Glutamatergic neuron (in vitro differentiated cells): ENCODE measurements at places on chromosomes 11 and 22.

- no peak for DNase-seq
These were observed 16.2 kb downstream of the FGF3 start for GRCh38 chr11:69803022-69803421.

DNA sequence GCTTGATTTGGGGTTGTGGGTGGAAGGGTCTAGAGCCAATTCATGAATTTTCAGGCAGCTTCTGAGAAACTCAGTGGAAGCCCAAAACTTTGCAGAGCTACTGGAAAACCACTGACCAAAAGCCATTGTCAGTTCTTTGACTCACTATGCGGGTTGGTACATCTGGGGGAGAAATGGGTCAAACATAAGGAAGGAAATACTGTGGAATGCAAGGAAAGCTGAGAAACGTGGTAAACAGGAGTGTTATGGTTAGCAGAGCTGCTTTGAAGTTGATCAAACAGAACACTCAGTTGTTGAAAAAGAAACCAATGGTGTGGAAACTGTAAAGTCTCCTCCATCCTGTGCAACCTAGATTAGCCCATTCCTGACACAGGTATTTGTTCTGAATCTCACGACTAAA lies 6.3 kb upstream of the ABTB2 start:
- no peak for DNase-seq

- no peak for DNase-seq
These were observed 2.7 kb downstream of the EIF4ENIF1 start for GRCh38 chr22:31486951-31487350.

GRCh38 chr11:66951927-66952337 lies 6.3 kb downstream of the PC start:
- peak; percentile 76 for DNase-seq

DNA sequence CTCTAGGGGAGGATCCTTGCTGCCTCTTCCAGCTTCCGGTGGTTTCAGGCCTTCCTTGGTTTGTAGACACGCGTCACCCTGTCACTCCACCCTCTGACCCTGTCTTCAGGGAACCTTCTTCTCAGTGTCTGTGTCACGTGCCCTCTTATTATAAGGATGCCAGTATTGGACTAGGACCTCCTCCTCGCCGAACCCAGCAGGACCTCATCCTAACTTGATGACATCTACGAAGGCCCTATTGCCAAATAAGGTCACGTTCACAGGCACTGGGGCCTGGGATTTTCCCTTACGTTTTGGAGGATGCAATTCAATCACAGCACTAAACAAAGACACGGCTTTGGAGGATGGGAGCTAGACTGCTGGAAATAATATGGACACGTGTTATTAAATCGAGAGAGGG lies 408.7 kb downstream of the BRD1 start:
- no peak for DNase-seq

DNA sequence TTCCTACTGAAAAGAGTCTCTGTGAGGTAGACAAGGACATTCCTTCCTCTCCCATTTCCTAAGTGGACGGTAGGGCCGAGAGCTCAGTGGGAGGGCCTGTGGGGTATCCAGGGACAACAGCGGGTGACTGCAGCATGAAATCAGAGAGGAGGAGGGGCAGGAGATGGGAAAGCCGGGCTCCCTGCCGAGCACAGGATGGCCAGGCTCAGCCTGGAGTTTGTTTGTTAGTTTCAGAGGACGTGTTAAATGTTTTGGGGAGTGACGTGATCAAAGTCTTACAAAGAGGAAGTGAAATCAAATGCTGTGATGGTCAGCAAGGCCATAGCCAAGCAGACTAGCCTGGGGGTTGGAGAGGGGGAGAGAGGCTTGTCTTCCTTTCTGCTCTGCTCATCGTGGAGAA lies 152.7 kb downstream of the ADAMTS15 start:
- DNase-seq = no peak

DNA sequence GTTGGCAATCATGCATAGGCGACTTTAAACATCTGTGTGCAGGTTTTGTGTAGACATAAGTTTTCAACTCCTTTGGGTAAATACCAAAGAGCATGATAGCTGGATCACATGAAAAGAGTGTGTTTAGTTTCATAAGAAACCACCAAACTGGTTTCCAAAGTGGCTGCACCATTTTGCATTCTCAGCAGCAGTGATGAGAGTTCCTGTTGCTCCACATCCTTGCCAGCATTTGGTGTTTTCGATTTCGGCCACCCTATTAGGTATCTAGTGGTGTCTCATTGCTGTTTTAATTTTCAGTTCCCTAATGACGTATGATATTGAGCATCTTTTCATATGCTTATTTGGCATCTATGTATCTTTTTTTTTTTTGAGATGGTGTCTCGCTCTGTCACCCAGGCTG lies 62.8 kb upstream of the CCND1 start:
- no peak for DNase-seq

DNA sequence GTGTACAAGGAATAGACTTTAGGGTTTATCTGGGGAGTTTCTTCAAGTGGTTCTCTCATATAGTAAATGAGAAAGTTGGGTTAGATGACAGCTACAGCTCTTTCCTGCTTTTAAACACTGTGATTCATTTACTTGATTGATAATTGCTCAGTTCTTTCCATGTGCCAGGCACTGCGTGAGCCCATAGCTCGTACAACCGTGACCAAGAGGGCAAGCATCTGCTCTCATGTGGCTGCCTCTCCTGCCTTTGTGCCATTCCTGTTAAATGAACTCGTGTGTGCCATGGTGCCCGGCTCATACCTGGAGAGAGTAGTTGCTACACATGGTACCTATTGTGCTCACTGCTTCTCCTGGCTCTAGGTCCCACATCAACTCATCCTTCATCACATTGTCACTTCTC lies 206.3 kb downstream of the SNX19 start:
- no peak for DNase-seq

DNA sequence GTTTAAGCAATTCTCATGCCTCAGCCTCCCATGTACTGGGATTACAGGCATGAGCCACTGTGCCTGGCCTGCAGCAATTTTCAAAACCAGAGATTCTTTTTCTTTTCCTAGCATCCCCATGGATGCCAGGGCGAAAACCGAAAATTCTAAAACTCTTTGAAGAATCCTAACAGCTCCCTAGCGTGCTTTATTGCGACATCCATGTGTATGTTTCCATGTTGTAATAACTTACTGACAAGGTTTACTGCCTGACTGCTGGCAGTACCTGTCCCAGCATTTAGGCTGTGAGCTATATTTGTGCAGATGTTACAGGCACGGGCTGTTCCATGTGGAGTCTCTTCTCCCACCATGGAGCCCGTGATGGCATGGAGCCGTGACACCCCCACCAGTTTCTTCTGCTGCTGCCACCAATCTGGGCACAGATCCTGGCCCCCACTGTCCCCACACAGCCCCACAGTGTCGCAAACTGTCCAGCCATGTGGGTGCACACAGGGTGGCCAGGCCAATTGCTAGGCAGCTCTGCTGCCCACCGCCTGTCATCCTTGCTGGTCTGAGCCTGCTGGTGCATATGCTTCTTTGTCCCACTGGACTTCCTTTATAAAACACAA lies 7.1 kb upstream of the TAB1 start:
- no peak for DNase-seq

DNA sequence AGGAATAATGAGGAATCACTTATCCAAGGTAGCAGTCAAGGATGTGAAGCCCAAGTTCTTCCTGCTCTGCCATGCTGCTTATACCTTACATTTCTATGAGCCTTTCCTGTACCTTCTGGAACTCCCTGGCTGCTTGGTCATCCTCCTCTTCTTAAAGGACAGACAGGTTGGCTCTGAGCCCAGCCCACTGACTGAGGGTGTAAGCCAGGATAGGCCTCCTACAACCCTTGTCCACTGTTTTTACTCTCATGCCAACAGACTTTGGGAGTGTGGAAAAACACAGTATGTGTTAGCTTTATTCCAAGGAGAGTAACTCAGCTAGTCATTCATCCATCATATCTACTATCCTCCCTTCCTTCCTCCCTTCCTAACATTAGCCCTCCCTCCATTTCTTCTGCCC lies 47.5 kb downstream of the IRAG1 start:
- DNase-seq = no peak

DNA sequence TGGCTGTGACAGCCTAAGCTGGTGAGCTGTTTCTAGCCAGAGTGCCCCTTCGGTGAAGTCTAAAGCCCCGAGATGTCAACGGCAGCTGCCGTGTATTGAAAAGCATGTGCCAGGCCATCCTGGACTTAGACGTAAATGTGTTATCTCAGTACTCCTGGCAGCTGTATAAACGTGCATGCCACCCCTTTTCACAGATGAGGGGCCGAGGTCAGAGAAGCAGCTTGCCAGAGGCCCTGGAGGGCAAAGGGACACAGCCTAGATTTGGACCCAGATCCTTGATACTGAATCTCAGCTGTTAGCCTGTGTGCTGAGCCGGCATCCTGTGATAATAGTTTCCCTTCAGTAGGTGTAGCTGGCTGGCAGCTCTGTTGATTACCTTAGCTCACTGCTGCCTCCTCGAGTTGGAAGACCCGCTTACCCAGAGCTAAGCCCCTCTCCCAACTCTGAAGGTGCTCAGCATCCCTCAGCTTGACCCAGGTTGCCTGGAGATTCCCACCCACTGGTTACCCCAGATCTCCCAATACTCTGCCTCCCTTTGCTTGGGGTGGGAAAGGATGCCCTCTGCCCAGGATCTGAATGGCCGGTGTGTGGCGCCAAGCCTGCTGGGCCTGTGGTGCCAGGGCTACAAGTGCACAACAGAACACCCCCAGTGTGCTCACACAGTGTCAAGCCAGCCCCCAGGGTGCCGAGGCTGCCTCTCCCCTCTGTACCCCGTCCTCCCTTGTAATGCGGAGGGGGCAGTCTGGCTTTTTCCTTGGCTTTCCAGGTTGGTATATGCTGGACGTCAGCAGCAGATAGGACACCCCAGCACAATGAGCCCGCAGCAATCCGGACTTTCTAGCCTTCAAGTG lies 59.8 kb upstream of the WNT7B start:
- DNase-seq = no peak

DNA sequence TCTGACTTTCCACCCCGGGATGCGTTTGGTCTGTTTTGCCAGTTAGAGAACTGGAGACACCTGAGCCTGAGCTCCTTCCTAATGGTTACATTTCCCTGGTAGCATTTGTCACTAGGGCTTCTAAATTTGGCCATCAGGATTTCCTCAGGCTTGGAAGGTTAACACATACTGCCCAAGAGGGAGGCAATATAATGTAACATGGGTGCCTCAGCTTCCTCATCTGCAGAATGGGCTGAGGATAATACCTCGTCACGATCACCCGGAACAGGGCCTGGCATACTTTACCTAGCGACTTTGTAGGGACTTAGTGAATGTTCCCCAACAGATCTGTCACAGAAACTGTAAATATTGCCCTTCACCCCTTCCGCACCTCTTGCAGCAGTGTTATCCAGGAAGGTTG lies 11.3 kb downstream of the IL17RA start:
- no peak for DNase-seq

- DNase-seq = no peak
These were observed 120.5 kb downstream of the SHANK2 start for GRCh38 chr11:71131861-71132260.

- no peak for DNase-seq
These were observed 323.4 kb downstream of the SOX6 start for GRCh38 chr11:16032974-16033373.

DNA sequence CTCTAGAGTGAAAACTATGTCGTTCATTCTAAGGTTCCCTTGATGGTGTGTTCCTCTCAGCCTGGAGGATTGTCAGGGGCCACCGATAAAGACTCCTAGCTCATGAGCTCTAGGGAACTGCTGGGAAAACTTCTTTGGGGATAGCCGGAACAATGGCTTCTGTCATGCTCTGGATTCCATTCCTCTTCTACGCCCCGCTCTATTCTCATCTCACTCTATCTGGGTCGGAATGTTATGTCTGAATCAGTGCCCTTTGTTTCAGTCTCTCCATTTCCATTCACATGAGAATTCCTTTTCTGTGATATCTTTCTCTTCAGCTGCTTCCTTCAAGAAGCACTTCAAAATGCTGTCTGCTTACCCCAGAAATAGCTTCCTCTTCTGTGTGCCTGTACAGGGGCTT lies 16.9 kb upstream of the SLCO2B1 start:
- no peak for DNase-seq

GRCh38 chr11:66190786-66191185 lies 77.7 kb upstream of the RAB1B start:
- peak; percentile 42 for DNase-seq

DNA sequence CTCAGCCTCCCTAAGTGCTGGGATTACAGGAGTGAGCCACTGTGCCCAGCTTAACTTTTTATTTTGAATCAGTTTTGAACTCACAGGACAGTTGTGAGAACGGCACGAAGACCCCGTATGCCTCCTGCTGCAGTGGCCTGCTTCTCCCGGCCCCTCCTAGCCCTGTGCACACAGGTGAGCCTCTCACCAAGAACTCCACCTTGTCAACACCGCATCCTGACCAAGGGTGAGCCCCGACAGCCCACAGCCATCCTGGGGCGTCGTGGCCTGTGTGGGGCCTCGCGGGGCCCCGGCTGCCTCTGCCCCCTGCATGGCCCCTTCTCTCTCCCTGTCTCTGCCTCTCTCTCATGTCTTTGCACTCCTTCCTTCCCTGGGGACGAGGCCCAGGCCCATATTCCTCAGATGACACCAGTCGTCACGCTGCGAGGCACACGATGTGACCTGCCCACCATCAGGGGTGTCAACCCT lies 38.8 kb downstream of the GNB1L start:
- no peak for DNase-seq

GRCh38 chr11:3225826-3226750 lies 6.1 kb downstream of the MRGPRE start:
- DNase-seq = no peak

DNA sequence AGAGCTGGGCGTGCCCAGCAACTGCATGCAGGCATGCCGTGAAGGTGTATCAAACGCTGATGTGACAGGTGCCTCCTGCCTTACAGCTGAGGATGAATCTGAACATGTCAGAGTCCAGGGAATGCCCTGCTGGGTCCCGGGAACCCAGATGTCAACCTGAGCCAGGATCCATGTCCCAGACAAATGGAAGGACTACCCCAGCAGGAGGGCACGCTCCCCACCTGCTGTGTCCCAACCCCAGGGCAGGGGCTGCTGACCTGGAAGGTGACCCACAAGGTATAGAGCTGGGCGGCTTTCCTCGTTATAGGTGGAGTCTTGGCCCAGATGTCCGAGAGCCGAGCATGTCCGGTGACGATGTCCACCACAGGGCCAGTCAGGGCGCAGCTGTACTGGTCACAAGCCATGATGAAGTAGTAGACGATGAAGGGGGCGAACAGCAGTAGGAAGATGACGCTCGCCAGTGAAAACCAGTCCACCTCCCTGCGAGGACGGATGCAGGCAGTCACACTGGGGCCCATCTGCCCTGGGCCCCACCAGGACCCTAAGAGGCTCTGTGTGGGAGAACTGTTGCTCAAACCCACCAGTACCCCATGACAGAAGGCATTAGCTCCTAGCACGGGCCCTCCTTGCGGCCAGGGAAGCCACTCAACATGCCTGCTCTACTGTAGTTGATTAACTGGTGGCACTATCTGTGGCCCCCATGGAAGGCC lies 4.3 kb downstream of the DHCR7 start:
- no peak for DNase-seq
